ENCODE measurements at places on chromosomes 11 and 22.
A peak's percentile ranks its signal among the peaks of the same experiment; 100 is the strongest.

DNA sequence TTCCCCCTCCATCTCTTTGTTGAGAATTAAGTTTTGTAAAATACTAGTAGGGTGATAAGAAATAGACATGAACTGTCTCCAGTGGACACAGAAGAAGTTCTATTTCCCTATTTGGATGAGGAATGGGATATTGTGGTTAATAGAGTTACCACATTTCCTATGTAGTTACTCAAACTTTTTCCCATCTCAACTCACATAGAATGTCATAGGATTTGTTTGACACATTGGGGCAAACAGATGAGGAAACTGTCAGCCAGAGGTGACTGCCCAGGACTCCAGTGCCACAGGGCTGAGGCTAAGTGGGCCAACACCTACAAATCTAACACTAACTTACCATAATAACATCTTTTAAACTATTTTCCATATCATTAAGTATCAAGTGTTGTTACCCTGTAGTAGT is 58.3 kb downstream of the CCDC83 start:
- DNase-seq, result no peak

DNA sequence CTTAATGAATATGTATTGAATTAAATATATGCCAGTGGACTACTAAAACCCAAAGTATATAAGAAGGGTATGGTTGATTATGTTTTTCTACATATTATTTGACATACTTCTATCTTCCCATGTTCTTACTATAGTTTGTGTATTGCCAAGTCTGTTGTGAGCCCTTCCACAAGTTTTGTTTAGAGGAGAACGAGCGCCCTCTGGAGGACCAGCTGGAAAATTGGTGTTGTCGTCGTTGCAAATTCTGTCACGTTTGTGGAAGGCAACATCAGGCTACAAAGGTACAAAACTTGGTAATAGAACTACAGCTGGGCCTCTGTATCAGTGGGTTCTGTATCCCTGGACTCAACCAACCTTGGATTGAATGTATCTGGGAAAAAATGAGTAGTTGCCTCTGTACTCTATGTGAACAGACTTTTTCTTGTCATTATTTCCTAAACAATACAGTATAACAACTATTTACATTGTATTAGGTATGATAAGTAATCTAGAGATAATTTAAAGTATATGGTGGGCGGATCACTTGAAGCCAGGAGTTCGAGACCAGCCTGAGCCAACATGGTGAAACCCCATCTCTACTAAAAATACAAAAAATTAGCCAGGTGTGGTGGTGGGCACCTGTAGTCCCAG is 38.7 kb upstream of the TTC36 start:
- peak; percentile 61 for DNase-seq

GRCh38 chr11:94650756-94651155 is 83.6 kb downstream of the PIWIL4 start:
- DNase-seq, result no peak

- DNase-seq, result no peak
Measured at GRCh38 chr11:87437133-87437843, 399.6 kb downstream of the TMEM135 start.

DNA sequence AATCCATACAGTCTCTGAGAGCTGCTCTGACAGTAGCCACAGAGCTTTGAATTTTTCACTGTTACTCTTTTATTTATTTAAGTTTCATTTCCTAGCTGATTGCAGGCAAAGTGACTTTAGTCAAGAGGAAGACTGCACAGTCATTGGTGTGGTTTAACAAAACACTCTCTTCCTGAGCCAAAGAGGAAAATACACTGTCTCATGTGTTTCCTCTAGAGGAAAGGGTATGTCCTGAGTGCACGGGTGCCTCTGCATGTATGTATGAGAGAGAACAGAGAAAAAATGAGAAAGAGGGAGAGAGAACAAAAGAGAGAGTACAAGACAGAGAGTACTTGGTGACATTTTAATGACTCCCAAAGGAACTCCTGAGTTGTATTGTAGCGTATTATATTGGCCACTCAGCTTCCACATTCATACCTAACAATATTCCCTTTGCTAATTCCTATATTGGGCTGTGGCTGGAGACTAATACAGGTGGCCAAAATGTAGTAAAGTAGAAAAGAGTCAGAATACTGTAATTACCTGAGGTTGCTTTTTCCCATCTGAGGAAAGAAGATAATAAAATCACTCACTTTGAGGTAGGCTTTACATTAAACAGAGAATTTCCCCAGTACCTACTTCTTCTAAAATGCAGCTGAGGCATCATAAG is at the start of gene OR4D9:
TSS of gene OR4D9 (plus strand) at position 599 of the 649 bp plus-strand sequence. CDS start 3,374 bp downstream, outside the sequence.
- DNase-seq, result no peak

GRCh38 chr11:45457649-45458048 is 171.5 kb upstream of the SYT13 start:
- DNase-seq, result no peak

DNA sequence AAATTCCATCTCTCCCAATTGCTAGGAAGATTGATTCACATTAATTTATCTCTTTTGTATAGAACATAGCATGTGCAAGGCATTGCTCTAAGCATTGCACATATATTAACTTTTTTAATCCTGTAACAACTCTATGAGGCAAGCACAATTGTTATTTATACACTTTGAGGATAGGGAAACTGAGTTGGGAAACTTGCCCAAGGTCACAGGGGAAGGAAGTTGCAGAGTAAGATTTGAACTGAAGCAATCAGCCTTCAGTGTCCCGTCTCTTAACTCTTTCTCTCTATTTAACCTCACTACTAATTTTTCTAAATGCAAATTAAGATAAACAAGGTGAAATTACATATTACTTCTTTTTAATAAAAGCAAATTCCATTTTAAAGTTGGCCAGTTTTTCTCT is 22.2 kb downstream of the OR56B4 start:
- no peak for DNase-seq

DNA sequence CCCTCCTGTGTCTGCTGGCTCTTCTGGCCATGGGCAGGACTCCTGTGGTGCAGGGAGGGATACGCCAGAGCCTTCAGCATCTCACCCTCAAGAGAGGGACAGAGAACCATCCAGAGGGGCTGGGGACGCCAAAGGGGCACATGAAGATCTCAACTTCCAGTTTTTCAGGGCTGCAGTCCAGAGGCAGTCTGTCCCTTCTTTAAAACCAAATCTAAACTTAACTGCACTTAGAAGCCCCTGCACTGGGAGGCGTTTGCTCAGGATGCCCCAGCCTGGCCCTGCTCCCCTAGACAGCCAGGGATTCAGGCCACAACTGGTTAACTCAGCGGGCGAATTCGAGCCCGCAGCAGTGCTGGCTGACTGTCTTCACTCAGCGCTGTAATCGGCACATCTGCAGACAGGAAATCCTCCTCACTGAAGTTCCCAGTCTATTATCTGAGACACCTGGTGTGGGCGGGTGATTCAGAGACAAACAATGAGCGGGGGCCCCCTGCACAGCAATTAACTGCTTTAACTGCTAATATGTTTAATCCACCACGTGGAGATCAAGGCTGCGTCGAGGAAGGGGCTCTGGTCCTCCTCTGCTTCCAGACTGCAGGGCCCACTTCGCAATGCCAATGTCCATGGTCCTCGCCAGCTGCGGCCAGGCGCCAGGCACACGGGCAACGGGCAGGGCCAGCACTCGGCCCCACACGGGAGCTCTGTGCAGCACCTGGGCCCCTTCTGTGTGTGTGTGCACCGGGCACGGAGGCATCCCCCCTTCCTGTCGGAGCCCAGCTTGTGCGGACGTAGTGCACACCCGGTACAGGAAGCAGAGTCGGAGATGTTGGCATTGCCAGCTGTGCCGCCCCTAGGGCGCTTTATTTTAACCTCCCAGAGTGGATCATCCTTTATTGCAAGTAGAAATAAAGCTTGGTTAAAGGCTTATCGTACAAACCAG is 36.9 kb upstream of the GNB1L start:
- peak; percentile 29 for DNase-seq

DNA sequence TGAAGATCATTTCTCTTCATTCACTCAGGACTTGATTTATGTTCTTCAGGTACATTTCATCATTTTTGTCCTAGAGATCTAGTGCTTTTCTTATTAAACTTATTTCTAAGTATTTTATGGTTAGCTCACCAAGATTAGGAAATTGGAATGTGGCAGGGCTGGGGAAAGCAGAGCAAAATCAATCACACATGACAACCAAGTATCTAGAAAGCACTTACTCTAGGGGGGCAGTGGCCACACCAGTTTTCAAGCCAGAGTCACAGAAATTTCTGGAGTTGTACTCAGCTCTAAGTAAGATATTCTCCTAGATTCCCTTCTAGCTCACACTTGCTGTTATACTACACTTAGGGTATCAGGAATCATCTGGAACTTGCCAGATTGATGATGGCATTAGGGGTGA is 33.3 kb upstream of the MYEOV start:
- DNase-seq, result no peak

All from GM12864 (cell line).